M059J (cell line): ENCODE measurements at places on chromosomes 2 and 18. TPM values are rescaled to one million over a fixed set of nuclear protein-coding genes. Genes with fewer than 3 reads are reported as not detected.

Gene TGFA
- total RNA-seq, result 8.1 and 9.3 TPM in 2 replicates

Gene RAD51AP2
- not detected in 2 replicates for total RNA-seq

Gene GYPC
- 4.1 and 7.4 TPM in 2 replicates for total RNA-seq

Gene FSIP2
- total RNA-seq, result 0.07 and 0.25 TPM in 2 replicates

Gene YIPF4
- 33.6 and 48.1 TPM in 2 replicates for total RNA-seq

Gene BARD1
- total RNA-seq, result 24.2 and 33.8 TPM in 2 replicates

Gene MTA3
- total RNA-seq, result 14.6 and 25.0 TPM in 2 replicates

Gene NPHP1
- 6.5 and 8.9 TPM in 2 replicates for total RNA-seq

Gene RAPGEF4
- total RNA-seq, result 0.47 and 1.4 TPM in 2 replicates

GRCh38 chr2:214135966-214136365 lies 274.9 kb upstream of the VWC2L start:
- DNase-seq, result peak; percentile 68

DNA sequence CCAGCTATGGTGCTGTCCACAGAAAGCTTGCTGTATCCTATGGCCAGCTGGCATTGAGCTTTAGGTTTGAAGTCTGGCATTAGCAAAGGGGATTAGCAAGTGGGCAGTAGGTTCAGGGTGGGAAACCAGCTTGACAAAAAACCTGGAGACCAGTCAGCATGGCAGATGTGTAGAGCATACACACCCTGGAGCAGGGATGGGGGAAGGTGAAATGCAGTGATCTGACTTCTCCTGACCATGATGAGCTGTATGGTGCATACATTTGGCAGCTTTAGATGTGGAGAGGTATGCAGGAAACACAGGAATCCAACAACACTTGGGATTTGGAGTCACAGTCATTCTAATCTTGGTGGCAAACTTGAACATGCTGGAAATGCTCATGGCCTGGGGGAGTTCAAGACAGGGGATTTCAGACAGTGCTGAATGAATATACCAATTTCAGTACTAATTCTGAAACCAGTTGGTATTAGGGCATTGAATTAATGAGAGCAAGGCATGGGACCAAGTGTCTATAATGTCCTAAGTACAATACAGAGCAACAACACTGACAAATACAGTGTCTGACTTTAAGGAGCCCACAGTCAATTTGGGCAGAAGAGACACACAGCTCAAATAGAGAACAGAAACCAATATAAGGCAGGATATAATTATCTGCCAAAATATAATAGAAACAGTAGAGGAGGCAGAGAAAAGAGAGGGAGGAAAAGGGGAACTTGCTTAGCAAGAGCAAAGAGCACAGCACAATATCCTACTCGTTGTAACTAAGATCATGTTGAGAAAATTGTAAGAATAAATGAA lies 11.8 kb downstream of the ARHGAP15 start:
- no peak for DNase-seq

DNA sequence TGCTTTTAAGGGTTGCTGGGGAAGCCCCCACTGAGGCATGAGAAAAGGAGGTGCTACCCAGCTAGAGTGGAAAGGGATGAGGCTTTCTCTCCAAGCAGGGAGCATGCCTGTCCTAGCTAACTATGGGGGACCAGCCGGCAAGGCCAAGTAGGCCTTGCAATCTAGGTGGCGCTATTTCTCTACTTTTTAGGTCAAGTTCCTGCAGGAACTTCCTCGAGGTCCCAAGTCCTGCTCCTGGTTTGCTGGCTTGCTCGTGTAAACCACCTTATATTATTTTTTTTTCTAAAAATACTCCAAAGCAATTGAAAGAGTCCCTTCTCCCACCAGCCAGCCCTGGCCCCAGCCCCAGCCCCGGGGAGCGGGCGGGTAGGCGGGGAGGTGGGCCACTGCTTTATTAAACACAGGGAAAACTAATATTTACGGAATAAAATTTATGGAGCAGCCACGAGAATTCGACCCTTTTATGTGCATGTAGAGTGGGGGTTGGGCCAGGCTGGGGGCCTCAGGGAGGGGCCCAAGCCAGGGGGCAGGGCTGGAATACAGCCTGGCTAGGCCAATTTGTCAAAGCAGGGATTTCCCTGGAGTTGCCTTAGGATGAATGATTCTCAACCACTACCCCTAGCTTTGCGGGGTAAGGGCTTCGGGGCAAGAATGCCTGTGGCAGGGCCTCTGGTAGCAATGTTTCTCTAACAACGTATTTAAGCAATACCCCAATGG lies 12.8 kb upstream of the IHH start:
- DNase-seq, result peak; percentile 54

GRCh38 chr2:95379371-95379831 lies 23.1 kb upstream of the FAHD2A start:
- no peak for DNase-seq

- no peak for DNase-seq
Observed at GRCh38 chr2:60413069-60413813, 140.2 kb downstream of the BCL11A start.

- DNase-seq, result peak; percentile 86
Observed at GRCh38 chr2:134683561-134684112, 35.2 kb downstream of the TMEM163 start.

DNA sequence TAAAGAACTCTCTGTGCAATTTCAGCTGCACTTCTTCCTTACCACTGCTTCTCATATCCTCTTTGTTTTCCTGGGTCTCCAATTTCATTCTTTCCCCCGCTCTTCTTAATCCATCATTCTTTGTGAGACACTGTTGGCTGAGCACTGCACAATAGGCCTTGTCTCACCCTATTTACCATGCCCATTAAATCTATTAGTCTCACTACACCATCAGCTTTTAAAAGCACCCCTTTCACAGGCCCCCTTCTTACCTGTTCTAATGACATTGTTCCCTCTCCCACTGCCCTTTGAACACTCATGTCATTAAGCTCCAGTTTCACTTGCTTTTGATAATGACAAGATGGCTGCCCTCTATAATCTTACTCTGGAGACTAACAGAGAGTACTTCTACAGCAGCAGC lies 404.1 kb upstream of the ACVR2A start:
- DNase-seq, result no peak

- no peak for DNase-seq
Observed at GRCh38 chr18:11666831-11667230, 22.2 kb upstream of the GNAL start.

DNA sequence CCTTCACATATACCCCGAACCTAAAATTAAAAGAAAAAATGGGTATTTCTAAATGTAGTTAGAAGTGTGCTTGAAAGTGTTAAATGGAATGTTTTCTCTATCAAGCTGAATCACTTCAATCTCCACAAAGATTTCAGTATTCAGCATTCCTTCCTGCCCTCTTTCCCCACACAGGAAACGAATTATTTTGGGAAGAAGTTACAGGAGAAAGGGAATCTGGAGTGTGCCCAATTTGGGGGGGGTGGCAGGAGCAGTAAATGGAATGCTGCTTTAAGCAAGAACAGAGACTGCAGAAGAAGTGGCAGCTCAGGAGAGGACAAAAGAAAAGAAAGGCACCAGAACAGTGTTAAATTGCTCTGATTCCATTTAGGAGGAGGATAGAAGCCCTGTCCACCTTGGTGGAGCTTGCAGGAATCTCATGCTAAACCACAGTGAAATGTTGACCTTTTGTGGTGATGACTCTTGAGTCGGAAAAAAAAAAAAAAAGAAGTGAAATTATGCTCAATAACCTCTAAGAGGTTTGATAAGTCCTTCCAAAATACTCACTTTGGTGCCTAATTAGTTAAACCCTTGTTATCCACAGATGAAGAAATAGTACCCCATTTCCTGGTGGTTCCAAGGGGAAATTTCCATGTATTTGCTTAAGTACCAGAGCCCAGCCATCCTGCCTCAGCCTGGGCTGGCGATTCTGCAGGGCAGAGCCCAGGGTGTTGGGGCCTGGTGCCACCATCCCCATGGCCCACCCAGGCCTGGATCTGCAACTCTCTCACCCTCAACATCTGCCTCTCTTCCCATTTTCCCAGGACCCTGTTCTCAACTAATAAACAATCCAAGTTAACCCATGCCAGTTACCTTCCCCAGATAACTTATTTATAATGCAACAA lies 56.5 kb downstream of the MYO5B start:
- no peak for DNase-seq

DNA sequence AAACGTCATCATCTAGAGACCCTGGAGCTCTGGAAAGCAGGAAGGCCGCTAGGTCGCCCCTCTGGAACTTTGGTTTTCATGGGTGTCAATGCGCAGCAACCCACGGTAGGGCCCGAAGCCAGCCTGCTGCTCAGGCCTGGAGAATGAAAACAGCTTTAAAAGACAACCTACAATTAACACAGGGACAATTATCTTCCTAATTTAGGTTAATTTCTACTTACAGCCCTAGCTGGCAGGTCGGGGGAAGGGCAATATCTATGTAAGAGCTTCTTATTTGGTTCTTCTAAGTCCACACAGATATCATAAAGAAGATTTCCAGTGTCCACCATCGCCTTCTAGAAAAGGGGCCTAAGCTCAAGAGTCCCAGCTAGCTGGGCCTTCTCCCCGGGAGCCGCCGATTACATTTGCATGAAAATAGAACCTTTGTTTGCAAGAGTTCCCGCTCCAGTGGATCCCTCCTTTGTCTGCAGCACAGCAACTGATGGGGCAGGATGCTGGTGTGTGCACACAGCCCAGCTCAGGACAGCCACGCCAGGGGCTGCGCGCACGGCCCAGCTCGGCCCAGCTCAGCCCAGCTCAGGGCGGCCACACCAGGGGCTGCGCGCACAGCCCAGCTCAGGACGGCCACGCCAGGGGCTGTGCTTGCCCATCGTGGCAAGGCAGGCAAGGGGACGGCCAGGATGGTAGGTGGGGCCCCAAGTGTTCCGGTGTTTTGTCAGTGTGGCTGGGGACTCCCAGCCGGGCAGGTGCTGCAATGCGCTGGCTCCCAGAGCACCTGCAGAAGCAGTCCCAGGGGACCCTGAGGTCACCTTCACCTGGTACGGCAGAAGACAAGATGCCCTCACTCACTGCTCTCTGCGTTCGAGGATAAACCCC lies 109.1 kb downstream of the HDAC4 start:
- no peak for DNase-seq

GRCh38 chr18:63067939-63068338 lies 251.6 kb downstream of the BCL2 start:
- DNase-seq, result peak; percentile 57

DNA sequence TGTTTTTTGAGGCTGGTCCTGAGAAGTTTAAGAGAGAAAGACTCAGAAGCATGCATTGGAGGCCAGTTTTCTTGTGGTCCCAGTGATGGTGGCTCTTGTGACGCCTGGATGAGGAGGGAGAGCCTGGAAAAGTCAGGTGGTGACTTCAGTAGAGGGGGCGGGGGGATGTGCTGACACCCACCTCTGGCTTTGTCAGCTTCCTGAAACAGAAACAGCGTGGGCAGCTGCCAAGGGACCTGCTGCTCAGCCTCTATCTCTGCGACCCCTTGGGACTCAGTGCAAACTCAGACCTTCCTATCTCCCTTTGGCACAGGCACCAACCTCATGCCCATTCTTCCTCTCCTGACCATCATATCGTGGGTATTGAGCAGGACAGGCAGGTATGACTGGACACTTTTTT lies 6.4 kb downstream of the TGFBRAP1 start:
- no peak for DNase-seq
